Ovary (tissue), 10 donors: ENCODE measurements at places on chromosomes 6 and 20. TPM values are rescaled to one million over a fixed set of nuclear protein-coding genes. Genes with fewer than 3 reads are reported as not detected.

GRCh38 chr20:60327971-60328660 is 369.9 kb downstream of the CDH26 start:
- no peaks in the 10 kb centered on the region for H3K4me1 ChIP-seq
- DNase-seq, result no peak
- H3K36me3 ChIP-seq, result no peaks in the 10 kb centered on the region

The CRIP3 gene
- 1.3 TPM for total RNA-seq

The TRIM40 gene
- not detected for total RNA-seq

GRCh38 chr6:89952686-89953085 is 58.4 kb downstream of the GJA10 start:
- no peaks in the 10 kb centered on the region for H3K36me3 ChIP-seq
- no peak for DNase-seq
- H3K4me1 ChIP-seq, result no peaks in the 10 kb centered on the region
- no peaks in the 10 kb centered on the region for H3K27me3 ChIP-seq
- H3K4me3 ChIP-seq, result no peak overlapping the region
- no peak overlapping the region for H3K27ac ChIP-seq

- no peak overlapping the region for H3K27ac ChIP-seq
- no peaks in the 10 kb centered on the region for H3K36me3 ChIP-seq
- no peaks in the 10 kb centered on the region for H3K27me3 ChIP-seq
- no peak for DNase-seq
- H3K4me1 ChIP-seq, result peaks cover 6% of the 10 kb centered on the region
- no peak overlapping the region for H3K4me3 ChIP-seq
These were observed 3.1 kb downstream of the NCOA7 start for GRCh38 chr6:125793863-125794262.
